ENCODE measurements at places on chromosomes 2 and 18. TPM values are rescaled to one million over a fixed set of nuclear protein-coding genes. Genes with fewer than 3 reads are reported as not detected.
A peak's percentile ranks its signal among the peaks of the same experiment; 100 is the strongest.

- DNase-seq, result no peak
Observed at GRCh38 chr18:67410075-67411070, 106.1 kb downstream of the DSEL start.

TCF23 gene
- not detected for total RNA-seq

DNA sequence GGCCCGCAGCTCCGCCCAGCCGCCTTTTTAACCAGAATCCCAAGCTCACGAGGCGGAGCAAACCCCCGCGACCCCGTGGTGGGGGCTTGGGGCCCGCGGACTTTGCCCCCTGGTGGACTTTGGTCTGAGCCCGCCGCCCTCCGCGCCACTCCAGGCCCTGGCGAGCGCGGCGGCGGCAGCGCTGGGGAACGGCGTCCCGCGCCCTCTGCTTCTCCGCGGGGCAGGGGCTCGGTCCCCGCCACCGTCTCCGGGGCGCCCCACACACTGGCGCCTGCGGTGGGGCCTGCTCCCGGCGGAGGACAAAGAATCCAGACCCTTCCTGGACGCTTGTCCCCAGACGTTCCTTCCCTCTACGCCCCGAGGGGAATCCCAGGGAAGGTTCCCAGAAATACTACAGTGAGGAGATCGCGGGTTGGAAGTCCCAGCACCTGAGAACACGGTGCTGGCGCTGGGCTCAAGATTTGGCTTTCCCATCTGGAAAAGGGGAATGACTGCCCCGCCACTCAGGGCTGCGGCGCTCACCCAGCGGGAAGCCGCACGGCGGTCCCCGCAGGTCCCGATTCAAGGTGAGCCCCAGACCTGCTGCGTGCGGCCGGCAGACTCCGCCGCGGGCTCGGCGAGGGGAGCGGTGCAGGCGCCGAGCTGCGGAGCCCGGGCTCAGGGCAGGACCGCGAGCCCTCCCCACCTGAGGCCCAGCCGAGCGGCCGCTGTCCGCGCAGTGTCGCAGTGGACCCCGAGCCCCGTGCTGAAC lies at the start of gene HAAO:
Gene HAAO, minus strand, starts transcription at position 1 of the 751 bp plus-strand sequence. CDS start 47 bp downstream, outside the sequence.
- DNase-seq, result peak; percentile 77

GRCh38 chr18:79413426-79413825 lies 17.7 kb downstream of the NFATC1 start:
- peak; percentile 39 for DNase-seq

NABP1 gene
- total RNA-seq, result 3.7 TPM

GRCh38 chr2:238167761-238168160 lies 9.0 kb downstream of the ERFE start:
- no peak for DNase-seq

DNA sequence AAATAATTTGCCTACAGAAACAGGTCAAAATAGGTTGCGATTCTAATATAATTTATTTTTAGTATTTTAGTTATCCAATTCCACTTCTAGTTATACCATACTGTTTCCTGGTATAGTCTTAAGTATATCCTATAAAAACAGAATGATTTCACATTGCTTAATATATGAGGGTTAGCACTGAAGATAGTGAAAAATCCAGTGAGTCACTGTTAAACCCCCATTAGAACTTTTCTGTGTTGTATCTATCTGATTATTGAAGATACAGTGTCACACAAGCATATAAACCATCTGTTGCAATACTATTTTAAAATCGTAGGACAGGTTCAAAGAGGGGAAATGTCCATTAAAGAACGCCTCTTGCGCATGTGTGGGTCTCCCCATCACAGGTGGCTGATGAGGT lies 110.0 kb downstream of the FEZ2 start:
- DNase-seq, result no peak

DNA sequence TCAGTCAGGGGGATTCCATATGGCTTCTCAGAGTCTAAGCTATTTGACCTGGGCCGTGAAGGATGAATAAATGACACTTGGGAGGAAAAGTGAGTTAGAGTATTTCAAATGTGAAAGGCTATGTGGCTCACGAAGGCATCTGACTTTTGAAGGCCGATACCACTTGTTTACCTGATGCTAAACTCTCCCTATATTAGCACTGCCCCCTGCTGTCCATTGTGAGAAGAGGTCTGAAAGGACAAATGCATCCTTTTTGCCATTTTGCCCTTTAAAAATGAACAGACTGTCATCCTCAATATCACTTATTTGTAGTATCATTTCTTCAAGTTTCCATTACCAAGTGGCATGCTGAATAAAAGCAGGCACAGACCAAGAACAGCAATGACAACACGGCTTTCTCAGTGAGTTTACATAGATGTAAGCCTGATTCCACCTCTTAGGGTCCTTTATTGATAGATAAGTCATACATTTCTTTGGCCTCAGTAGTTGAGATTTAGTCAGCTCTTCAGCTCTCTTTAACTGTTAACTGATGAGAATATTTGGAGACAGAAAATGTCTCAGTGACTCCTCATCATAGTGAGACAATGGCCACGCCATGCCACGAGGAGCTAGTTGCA lies 40.1 kb downstream of the DOCK10 start:
- DNase-seq, result no peak

GRCh38 chr18:1680108-1680507 lies 775.4 kb downstream of the ADCYAP1 start:
- DNase-seq, result no peak

DNA sequence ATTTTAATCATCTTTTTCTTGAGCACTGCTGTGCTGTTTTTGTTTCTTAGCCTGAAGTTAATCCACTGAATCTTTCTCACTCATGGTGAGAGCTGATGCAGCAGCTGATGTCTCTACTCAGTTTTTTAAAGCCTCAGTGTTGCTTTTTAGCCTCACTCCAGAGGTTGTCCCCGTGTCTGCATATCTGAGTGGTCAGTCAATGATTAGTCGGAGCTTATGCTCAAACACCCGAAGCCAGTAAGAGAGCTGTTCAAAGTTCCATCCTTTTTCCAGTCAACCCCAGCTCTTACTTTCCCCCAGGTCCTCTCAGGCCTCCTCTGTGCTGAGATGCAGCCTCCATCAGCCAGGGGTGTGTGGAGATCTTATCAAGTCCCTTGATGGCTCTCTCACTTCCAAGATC lies 81.1 kb downstream of the MBOAT2 start:
- no peak for DNase-seq

RAPGEF4 gene
- total RNA-seq, result 7.2 TPM

- DNase-seq, result peak; percentile 46
Observed at GRCh38 chr2:66495788-66496640, 61.1 kb downstream of the MEIS1 start.

All from Right ventricle myocardium superior (tissue), 1 donor.